NCI-H1092 (cell line): ENCODE measurements at places on chromosomes 6 and 20.

GRCh38 chr6:97805596-97805995 lies 522.6 kb upstream of the MMS22L start:
- DNase-seq = no peak

- no peak for DNase-seq
These were observed 398.0 kb downstream of the PLCB1 start for GRCh38 chr20:8530022-8530421.

DNA sequence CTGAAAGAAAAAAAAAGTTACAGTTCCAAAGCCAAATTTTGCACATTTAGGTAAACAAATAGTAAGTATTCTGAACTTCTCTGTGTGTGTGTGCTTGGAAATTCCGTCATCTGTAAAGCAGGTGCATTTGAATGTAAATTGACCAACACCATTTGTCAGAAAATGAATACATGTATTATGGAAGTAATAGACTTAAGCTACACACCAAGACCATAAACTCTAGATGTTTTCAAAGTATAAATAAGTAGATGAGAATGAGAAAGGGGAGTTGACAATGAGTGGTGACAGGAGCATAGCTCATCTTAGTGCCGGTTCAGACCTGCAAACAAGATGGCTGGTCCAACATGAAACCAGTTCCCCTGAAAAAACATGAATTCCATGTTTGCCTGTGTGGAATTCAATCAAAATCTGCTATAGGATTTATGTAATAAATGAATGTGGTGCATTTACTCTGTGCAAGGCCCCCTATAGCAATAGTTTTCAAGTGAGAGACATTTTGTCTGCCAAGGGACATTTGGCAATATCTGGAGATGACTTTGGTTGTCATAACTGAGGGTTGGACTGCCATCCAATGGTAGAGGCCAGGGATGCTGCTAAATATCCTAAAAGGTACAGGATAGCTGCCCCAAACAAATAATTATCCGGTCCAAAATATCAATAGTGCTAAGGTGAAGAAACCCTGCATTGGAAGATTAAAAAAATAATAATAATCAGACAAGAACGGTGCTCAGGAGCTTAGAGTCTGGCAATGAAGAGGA lies 11.0 kb upstream of the FILIP1 start:
- no peak for DNase-seq

DNA sequence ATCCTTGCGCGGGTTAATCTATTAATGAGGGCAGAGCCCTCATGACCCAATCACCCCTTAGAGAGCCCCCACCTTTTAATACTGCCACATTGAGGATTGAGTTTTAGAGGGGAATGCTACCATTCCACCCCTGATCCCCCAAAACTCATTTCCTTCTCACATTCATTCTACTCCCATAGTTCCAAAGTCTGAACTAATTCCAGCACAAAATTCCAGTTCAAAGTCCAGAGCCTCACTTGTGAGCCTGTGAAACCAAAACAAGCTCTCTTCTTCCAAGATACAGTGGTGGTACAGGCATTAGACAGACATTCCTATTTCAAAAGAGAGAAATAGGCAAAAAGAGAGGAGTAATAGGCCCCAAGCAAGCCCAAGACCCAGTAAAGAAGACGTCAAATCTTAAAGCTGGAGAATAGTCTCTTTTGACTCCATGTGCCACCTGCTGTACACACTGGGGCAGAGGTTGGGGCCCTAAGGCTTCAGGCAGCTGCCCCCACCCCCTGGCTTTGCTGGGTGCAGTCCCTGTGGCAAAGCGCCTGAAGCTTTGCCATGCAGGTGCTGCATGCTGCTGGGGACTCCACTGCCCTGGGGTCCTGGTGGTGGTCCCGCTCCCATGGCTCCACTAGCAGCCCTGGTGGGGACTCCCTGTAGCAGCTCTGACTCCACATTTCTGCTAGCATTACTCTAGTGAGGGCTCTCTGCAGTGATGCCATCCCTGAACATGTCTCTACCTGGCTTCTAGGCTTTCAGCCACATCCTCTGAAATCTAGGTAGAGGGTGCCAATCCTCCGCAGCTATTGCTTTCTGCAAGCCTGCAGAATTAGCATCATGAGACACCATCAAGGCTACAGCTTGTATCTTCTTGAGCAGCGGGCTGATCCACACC lies 41.3 kb downstream of the RSPH3 start:
- DNase-seq = no peak

GRCh38 chr6:49082611-49083010 lies 380.4 kb downstream of the MMUT start:
- DNase-seq = no peak

DNA sequence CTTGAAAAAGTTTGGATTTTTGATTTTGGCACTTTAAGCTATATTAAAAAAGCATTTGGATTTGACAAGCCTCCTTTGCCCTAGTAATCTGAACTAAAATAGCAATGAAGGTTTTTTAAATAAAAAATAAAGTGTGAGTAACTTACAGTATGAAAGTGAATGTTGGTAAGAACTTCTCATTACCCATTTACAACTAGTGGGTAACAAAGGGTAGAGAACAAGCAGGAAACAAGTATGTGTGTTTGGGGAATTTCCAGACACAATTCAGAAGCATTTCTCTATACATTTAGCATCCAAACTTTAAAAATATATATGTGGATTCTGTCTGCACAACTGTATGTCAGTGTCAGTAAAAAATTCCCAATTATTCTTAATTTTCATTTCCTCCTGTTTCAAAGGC lies 2.9 kb downstream of the TMEM30A start:
- DNase-seq = no peak

- no peak for DNase-seq
These were observed 367.8 kb upstream of the CDH4 start for GRCh38 chr20:60884277-60884676.

- DNase-seq = no peak
These were observed 65.3 kb downstream of the CTNNBL1 start for GRCh38 chr20:37759052-37759553.

GRCh38 chr6:133701633-133702331 lies 187.1 kb upstream of the TCF21 start:
- no peak for DNase-seq

- DNase-seq = no peak
These were observed 115.5 kb upstream of the CST7 start for GRCh38 chr20:24833592-24833991.

DNA sequence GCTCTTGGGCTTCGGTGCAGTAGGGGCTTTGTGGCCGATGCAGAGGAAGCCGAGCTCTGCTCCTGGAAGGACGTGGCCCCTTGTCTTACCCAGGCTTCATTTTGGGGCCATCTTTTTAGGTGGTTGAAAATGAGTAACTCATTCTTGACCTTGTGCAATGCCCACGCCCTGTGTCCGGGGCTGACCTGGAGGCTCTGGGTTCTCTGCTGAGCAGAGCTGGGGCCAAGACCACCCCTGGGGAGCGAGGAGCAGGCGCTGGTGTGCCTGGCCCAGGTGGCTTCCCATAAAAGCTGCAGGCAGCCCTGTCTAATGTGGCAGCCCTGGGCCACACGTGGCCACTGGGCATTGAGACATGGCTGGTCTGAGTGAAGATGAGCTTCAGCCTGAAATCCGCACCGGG lies 25.7 kb downstream of the NTSR1 start:
- no peak for DNase-seq

- DNase-seq = no peak
These were observed 40.6 kb upstream of the SLC22A16 start for GRCh38 chr6:110517034-110517433.

GRCh38 chr6:33426590-33427511 lies 7.0 kb downstream of the SYNGAP1 start:
- no peak for DNase-seq

DNA sequence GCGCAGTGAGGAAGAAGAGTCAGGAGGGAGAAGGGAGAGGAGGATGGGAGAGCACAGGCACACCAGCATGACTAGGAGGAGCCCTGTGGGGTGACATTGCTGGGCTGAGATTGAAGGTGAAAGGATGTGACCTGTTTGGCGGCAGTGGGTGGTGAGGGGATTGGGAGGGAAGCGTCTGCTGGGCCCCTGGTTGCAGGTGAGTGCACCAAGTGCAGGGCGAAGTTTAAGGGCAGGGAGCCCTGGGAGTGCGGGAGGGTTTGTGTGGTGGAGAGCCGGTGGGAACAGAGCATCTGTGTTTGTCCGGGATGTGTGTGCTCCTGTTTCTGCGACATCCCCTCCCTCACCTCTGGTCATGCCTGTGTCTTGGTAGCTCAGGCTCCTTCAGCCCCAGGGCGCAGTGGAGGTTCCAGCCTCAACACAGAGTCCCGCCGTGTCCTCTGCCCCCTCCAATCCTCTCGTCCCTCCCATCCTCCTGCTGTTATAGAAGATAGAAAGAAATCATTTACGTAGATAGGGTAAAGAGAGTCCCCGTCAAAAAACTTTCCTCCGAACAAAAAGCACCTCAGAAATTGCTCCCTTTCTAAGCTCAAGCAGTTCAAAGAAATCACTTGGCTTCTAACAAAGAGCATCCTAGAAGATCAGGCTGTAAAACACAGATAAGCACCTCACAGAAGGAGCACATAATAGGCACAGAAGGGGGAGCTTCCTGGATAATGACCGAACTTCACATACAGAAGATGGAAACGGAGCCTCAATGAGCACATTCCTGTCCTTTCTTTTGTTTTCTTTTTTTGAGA lies 25.0 kb downstream of the ULBP1 start:
- no peak for DNase-seq

DNA sequence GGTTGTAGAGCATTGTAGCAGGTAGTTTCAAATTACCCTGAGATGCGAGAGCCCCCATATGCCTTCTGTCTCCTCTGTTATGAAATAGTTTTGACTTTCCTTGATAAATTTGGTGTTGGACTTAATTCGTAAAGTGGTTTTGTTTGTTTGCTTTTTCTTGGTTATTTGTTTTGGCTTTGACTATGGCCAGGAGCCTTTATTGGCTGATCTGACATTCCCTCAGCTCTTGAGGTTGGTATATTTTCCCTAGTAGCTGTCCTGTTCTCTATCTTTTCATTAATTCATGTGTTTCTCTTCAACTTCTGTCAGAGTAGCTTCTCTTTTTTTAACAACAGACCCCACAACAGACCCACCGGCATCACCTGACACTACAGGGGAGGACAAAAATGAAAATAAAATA lies 457.4 kb upstream of the MANEA start:
- no peak for DNase-seq

DNA sequence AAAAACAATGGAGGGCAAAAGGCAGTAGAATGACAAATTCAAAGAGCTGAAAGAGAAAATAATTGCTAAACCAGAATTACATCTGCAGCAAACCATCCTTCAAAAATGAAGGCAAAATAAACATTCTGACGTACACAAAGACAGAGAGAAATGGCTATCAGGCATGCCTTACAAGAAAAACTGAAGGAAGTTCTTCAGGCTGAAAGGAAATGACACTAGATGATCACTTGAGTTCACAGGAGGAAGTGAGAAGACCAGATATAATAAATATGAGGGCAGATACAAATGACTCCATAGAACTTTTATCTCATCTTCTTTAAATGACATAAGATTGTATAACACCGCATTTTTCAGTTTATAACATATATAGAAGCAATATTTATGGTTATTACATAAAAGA lies 30.0 kb downstream of the DZANK1 start:
- no peak for DNase-seq

GRCh38 chr6:52416629-52417151 lies 3.5 kb upstream of the EFHC1 start:
- DNase-seq = peak; percentile 30
